Fibroblast of pulmonary artery (primary cell): ENCODE measurements at places on chromosomes 3 and 15.

GRCh38 chr3:53156368-53156834, 4.6 kb upstream of the PRKCD start:
- no peak for DNase-seq

GRCh38 chr3:82002491-82002890, 241.0 kb upstream of the GBE1 start:
- DNase-seq, result no peak

DNA sequence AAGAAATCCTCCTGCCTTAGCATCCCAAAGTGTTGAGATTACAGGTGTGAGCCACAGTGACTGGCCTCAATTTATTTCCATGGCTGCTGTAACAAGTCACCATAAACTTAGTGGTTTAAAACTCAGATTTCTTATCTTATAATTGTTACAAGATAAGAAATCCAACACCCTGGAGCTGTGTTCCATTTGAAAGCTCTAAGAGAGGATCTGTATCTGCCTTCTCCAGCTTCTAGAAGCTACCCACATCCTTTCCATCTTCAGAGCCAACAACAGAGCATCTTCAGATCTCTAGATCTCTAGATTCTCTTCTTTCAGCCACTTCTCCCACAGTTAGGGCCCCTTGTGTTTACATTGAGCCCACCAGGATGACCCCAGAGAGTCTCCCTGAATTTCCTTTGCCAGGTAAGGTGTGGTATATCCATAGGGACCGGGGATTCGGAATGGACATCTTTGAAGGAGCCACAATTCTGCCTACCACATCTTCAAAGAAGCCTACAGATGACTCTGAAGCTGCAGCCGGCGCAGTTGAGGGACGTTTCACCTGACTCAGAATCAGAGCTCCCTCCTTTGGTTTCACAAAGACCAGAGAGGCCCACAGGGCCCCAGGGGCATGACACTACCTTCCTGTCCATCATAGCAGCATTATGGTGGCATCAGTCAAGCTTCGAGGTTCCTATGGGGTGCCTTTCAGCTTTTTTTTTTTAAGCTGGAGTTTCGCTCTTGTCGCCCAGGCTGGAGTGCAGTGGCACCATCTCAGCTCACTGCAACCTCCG, 87.0 kb upstream of the IGF1R start:
- DNase-seq, result no peak

DNA sequence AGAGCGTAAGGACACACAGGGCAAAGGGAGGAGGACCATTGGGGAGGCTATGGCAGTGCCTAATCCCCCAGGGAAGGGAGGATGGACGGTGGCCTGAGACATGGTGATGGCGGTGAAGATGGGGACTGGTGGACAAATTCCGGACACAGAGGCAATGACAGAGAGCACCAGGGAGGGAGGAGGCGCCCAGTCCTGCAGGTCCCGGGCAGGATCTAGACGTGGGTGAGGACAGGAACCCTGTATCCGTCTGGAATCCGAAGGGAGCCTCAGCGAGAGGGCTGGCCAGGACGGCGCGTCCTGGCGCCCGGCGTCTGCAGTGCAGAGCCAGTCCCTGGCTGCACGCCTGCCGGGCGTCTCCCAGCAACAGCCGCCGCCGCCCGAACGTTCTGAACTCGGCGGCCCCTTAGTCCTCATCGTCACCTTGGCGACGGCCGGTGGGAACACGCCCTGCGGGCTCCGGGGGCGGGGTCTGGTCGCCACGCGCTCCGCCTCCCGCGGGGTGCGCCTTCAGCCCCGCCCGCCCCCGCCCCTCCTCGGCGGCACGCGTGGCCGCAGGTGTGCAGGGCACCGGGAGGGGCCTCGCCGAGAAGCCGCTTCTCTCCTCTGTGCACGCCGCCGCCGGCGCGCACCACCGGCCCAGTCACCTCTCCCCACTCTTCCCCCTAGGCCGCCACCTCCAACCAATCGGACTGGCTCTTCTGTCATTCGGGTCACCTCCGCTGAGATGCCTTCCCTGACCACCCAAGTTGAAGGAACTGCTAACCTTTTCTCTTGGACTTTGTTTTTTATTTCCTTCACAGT, 11.6 kb downstream of the XIRP1 start:
- DNase-seq, result peak; percentile 85

DNA sequence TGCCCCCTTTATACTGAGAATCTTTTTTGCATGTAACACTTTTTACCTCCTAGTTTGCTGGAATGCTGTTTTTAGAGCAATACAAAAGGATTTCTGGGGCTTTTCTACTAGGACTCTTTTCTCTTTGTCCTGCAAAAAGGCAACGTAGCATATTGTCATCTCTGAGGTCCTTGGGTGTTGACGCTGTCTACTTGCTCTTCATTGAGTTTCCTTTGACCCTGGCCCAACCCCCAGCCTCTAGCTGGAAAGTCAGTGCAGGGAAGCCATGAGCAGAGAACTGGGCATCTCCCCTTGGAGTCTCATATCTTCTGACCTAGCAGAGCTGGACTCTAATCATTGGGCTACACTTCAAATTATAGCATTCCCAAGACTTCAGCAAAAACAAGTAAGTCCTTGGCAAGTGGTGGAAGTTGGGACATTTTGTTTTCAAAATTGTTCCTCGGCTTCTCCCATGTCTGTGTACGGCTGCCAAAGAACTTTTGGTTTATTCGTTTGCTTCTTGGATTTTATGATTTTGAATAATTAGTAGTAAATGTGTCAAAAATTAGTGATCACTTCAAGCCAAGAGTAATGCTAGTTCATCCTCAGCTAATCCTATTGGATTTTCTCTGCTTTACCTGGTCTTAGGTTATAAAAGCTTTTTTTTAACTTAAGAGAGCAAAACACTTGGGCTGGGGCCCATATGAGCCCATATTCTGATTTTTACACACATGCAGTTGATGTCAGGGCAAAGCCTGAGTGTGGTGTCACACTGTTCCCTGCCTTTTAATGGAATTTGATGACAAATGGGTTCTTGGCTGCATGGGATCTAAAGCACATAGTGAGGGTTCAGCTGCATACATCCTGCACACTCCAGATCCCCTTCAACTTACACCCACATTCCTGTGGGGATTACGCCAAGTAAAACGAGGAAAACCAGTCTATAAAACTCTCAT, 419.5 kb upstream of the C2CD4B start:
- DNase-seq, result no peak

- peak; percentile 42 for DNase-seq
These were observed at the start of gene DOCK3 for GRCh38 chr3:50674349-50675178. Gene DOCK3 (plus strand): TSS chr3:50674927. CDS start chr3:50675264, 337 bp downstream.

DNA sequence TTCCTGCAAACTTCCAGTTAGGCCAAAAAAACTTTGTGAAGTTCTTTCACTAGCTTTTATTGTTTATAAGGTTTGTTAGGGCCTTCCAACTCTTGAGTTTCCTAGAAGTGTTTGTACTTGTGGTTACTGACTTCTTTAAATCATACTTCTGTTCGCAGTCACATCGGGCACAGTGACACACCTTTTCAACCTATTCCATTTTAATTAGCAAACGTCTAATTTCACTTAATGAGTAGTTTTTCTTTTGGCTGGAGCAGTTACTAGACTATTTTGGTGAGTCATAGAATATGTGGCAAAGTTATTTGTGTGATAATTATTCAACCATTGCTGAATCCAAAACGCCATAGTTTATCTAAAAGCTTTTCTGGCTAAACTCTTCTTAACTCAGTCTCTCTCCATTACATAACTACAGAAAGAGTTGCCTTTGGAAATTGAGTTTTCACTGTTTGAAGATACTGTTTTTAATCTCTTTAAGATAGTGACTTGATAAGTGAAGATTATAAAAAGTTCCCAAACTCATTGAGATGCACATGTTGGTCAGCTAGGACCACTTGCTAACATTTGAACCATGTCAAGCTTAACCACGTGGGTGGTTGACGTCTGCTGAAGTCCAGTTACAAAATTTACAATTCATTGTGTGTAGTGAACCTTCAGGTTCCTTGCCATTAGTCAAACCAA, 21.5 kb downstream of the CNOT10 start:
- DNase-seq, result no peak

DNA sequence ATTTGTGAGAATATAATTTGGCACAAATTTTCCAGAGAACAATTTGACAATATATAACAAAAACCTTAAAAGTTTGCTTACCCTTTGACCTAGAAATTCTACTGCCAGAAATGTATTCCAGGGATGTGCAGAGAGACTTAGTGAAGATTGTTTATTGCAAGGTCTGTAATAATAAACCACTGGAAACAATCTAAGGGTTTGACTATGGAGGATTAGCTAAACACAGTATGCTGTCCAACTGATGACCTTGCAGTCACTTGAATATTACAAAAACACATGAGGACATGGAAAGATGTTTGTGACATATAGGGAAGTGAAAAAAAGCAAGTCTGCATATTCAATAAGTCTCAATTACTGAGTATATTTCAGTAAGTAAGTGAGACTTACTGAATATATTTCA, 48.1 kb upstream of the CDV3 start:
- no peak for DNase-seq

DNA sequence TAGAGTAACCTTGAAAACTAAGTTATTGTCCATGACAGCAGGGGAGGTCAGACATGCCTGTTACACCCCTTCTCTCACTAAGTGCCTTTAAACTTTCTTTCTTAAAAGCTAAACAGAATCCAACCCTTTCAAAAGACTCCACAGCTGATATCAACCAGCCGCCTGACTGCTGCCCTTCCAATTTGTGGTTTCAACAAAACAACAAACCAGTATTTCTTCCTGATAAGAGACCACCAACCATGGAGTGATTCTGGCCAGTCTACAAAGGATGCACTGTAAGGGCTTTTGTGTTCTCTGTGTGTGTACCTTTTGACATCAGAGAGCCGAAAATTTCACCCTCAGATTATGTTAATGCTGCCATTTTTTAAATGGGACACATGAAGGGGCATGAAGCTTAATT, 1204.2 kb downstream of the ROBO2 start:
- no peak for DNase-seq

GRCh38 chr15:72304596-72304995, 15.4 kb downstream of the CELF6 start:
- no peak for DNase-seq

DNA sequence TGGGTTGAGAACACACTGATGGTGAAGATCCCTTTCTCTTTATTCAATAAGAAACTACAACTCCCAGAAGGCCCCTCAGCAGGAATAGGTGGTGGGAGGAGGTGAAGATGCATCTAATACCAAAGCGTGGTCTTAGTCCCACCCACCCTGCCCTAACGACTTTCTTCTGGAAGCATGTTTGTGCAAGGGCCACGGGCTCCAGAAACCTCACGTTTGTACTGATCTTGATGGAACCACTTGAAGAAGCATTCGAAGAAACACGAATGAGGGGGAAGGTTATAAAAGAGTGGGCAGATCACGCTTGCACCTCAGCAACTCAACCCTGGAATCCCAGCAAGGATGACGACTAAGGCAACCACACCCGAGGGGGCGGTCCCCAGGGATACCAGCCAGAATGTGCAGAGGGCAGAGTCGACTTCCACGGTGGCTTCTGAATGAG, 10.6 kb upstream of the SLC25A36 start:
- no peak for DNase-seq

DNA sequence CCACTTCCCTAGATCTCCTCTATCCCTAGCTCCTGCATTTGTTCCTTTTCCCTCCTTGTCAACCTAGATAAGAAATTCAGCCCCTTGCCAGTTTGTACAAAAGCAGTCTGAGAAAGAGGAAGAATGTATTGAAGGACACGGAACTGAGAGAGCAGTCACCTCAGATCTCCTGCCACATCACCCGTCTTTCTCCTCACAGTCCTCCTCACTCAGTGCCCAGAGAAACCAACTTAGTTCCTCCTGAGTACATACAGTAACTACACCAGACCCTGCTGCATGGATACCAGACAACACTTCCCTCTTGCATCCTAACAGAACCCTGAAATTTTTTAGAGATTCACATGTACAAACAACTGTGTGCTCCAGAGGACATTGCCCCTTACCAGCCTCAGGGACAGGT, 563.6 kb upstream of the ADAMTS9 start:
- no peak for DNase-seq

DNA sequence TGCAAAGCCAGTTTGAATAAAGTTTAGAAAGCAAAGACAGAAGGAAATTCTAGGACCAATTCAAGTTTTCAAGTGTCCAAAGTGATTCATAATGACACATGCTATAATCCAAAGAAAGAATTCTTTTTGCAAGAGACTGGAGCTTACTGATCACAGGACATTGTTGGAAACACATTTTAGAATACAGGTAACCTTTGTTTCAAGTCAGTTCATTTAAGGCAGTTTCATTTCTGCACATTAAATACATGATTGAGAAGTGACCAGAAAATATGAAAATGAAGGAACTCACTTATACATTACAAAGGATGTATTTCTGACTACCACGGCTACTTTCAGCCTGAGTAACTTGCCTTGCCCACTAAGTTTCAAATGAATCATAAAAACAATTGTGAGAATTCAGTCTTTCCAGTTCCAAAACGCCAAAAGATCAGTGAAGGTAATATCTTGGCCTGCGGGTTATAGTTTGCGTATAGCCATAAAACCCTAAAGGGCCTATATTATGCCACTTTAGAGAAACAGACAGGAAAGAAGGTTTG, 48.7 kb downstream of the PRICKLE2 start:
- DNase-seq, result no peak

- DNase-seq, result peak; percentile 80
These were observed 26.4 kb downstream of the TIGIT start for GRCh38 chr3:114320246-114320645.

DNA sequence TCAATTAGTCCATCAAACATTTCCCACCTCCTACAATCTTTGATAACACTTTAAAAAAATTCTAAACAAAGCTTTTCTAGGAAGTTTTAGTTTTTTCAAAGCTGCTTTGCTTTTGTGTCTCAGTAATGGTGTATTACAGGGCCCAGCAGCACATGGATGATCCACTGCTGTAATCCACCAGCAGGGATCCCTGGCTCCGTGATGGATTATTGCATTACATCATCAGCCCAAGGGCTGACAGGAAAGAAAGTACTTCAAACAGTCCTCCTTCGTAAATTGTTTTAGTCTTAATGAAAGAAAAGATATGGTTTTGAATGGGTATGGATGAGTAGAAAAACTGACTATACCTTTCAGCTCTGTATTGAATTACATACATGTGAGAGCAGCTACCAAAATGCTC, 688.9 kb upstream of the NAALADL2 start:
- no peak for DNase-seq

DNA sequence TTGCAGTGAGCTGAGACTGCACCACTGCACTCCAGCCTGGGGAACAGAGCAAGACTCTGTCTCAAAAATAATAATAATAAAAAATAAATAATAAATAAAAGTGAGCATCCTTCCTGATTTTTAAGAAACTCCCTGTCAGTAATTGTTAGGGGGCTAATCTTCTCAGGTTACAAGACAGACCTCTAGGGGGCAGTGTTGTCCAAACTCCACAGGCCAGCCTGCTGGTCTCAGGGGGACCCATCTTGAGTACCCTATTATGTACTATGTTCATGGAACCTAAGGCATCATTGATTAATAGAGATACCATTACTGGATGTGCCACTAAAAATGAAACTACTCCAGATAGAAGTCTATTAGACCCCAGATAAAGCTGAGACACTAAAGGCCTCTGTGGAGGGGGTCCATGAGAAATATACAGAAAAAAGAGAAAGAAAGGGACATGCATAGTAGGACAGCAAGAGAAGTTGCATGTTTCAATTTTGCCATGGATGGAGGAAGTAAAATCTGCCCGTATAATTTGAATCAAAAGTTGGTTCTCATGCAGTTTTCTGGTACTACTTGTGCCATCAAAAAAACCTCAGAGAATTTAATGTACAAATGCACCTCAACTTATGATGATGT, 85.5 kb upstream of the CDV3 start:
- DNase-seq, result peak; percentile 56
